Trophoblast cell (in vitro differentiated cells and primary cell): ENCODE measurements at places on chromosomes 3 and 15.

- peak; percentile 99 for DNase-seq
Observed at GRCh38 chr3:184249412-184250166, at the start of gene EEF1AKMT4. Gene EEF1AKMT4, plus strand, starts transcription at chr3:184249672. Its CDS starts 23 bp downstream, at chr3:184249695.

DNA sequence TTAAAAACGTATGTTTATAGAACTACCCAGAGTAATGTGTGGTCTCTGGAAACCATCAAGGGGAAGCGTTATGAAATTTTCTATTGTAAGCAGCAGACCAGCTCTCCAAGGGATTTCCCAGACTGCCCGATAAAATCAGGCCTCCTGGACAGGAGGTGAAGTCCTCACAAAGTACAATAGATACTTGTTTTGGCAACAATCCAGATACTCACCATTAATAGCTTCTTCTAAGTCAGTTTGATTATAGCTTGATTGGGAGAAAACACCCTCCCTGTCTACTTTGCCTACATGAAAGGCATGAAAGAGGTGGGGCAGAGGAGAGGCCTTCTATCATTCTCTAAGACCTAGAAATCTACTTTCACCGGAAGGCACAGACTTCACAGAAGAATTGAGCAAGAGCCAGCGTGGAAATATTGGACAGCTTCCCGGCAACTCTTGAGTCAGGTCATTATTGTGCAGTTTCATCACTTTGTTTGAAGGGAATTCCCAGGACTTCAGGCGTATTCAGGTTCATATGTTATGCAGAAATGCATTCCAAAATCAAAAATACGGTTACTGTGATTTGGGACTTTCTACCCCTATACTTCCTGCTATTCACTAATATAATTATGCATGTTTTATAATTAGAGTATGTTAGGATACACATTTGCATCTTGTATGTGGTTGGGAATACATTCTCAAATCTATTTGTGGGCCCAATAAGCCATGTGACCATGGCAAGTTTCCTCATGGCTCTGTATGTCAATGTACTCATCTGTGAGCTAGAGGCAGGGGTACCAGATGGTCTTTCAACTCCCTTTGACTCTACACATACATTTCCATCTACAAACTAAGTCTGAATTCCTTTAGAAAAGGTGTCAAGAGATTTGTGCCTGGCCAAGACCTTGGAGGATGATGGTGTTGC lies 103.5 kb downstream of the CD47 start:
- DNase-seq, result peak; percentile 99

- DNase-seq, result no peak
Observed at GRCh38 chr3:70011582-70011981, 12.0 kb downstream of the SAMMSON start.

DNA sequence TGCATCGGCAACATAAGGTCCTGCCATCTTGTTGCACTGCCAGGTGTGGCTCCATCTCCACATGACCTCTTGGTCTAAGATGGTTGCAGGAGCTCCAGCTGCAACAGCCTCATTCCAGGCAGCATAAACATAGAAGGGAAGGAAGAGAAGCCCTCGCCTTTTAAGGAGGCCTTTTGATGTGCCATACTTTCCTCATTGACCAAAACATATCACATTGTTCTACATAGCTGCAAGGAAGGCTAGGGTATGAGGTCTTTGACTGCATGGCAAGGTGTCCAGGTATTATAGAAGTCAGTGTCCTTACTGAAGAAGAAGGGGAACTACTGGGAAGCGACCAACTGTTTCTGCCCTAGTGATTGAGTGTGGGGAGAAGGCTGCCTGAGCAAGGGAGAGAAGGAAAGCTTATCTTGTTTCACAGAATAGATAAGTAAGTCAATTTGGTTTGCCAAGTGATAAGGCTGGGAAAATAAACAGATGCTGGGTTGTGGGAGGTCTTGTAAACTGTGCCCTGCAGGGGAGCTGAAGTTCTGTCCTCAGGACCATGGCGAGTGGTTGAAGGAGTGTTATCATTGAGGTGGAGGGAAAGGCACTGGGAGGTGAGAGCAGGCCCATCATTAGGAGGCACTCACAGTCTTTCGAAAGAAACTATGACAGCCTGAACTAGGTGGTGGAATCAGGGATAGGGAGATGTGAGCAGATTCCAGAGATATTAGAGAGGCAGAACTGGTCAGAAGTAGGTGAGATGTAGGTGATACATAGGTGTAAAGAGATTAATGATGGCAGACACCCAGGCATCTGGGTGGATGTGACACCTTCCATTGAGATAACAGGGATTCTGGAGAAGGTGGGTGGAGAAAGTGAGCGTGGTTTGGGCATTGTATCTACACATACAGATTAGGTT lies 93.8 kb upstream of the IGF1R start:
- no peak for DNase-seq

- peak; percentile 25 for DNase-seq
Observed at GRCh38 chr3:57805266-57805665, 49.2 kb downstream of the SLMAP start.

DNA sequence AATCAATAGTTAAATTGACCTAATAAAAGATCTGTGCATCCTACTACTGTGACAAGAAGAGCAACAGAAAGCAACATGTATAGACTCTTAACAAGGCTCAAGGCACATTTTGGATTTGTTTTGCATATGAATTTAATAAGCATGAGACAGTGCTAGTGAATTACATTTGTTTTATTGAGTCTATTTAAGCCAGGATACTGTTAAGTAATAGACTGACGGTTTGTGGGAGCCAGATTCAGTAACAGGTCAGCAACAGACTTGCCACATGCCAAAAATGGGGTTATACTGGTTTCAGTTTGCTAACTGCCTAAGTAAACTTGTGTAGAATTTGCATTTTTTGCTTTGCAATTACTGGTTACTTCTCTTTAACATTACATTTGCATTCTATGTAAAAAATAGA lies 54.0 kb downstream of the MBNL1 start:
- DNase-seq, result no peak

DNA sequence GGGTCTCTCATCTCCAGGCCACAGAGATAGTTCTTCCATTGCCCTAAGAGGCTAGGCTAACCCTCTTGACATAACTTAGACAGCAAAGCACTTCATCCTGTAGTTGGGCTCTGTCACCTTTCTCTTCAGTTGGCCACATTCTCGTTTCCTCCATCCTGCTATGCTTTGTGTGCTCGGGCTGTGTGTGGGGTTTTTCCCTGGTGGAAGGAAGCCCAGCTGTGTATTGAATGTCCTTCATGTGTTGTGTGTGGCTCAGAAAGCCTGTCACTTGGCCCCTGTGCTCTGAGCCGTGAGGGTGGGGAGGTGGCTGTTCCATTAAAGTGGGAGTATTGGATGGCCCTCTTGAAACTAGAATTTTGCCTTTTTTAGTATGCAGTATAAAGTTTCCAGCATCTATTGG lies 8.8 kb upstream of the EXOG start:
- DNase-seq, result no peak

- no peak for DNase-seq
Observed at GRCh38 chr3:112339134-112339533, 6.2 kb downstream of the CD200 start.

DNA sequence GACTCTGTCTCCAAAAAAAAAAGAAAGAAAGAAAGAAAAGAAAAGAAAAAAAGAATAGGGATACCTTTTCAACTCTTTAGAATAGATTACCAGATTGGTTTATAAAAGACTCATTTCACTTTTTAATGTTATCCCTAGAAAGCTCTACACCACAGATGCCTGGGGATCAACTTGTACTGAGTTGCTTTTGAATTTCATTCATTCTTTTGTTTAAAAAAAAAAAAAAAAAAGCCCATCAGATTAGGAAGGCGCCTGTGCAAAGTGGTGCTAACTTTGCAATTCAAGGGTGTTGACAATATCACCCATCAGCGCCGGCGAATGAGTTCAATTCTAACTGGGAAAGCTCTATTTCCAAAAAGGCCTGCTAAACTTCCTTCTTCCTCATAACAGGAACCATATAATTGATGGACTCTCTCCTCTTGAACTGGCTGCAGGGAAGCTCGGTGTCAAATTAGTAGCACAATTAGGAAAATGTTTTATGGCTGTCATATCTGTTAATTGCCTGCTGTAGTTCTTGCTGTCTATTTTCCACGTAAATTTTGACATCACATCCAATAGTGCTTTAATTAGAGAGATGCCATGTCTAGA lies 48.8 kb downstream of the CDCP1 start:
- no peak for DNase-seq

DNA sequence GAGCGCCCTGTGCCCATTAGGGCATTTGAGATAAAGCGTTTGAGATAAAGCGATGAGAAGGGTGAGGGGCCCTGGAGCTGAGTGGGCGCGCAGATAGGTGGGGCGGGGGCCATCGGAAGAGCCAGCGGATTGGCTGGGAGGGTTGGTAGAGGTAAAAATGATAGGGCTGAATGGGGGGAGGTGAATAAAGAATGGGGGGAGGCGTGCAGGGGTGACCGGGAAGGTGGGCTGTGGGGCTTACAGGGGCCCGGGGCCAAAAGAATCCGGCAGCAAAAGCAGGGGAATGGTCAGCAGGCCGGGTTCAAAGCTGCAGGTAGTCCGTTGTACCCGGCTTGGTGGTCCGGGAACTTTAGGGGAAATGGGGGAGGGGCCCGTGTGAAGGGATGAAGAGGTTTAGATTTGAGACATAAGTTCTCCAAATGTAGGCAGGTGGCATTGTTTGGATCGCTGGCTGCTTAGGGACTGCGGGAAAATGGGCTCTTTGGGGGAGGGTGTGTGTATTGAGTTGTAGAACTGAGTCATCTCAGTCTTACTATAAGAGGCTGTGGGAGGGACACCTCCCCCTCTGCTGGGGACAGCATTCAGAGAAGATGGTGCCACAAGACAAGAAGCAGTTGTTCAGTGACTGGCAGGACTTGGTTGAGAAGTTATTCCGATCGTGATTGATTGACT lies 610 bp downstream of the ARID3B start:
- peak; percentile 80 for DNase-seq

DNA sequence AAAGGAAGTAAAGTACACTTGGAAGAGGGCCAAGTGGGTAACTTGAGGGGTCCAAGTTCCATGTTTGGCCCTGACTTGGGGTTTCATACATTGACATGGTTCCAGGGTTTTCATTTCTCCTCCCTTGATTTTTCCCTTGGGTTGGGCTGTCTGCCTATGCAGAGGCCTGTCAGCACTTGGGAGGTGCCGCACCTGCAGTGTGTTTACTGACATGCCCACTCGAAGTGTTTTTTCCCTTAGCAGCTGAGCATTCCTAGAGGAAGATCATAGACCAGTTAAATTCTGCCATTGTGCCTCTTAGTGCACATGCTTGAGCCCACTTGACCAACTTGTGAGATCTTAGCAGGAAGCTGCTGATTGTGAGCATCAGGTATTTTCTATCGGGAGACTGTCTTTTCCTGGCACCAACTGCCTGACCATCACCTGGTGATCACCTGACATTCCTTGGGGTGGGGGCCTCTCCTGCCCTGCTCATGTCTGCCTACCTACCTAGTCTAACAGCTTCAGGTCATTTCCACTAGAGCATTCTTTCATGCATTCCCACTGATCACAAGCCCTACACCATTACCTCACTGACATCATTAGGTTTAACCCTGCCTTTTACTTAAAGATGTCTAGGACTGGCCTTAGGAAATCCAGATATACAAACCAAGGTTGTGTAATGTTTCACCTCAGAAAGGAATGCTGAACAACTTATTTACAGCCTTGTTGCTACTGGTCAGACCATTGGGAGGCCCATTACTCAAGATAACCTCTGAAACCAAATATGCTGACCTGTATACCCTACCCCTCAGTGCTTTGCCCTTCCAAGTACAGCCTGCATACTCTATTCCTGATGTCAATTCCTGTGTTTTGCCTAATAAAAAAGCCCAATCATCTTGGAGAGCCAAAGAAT lies 68.3 kb downstream of the CD47 start:
- peak; percentile 78 for DNase-seq

GRCh38 chr3:83524901-83525300 lies 1433.9 kb upstream of the CADM2 start:
- DNase-seq, result no peak

DNA sequence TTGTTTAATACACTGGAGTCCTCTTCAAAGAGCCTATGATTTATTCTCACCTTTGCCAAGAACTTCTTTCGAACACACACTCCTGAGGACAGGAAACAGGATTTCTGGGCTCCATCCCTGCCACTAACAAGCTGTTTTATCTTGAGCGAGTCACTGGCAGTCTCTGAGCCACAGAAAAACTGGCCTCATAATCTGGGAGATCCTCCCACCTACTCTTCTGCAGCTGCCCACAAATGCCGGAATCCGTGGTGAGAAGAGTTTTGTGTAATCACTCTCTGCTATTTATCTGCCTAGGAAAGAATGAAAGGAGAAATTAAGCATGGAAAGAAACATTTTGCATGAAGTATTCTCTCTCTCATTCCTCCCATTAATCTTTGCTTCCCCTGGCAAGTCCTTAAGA lies 172.0 kb upstream of the TRIM42 start:
- DNase-seq, result no peak

DNA sequence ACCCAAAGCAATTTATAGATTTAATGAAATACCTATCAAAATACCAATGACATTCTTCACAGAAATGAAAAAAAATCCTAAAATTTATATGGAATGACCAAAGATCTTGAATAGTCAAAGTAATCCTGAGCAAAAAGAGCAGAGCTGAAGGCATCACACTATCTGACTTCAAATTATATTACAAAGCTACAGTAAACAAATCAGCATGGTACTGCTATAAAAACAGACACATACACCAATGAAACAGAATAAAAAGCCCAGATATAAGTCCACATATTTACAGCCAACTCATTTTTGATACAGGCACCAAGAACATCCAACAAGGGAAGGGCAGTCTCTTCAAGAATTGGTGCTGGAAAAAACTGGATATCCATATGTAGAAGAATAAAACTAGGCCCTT lies 54.9 kb upstream of the TMEM158 start:
- no peak for DNase-seq

- DNase-seq, result peak; percentile 44
Observed at GRCh38 chr3:61425356-61425755, 136.0 kb upstream of the PTPRG start.

- no peak for DNase-seq
Observed at GRCh38 chr3:105938101-105938500, 69.3 kb upstream of the CBLB start.

DNA sequence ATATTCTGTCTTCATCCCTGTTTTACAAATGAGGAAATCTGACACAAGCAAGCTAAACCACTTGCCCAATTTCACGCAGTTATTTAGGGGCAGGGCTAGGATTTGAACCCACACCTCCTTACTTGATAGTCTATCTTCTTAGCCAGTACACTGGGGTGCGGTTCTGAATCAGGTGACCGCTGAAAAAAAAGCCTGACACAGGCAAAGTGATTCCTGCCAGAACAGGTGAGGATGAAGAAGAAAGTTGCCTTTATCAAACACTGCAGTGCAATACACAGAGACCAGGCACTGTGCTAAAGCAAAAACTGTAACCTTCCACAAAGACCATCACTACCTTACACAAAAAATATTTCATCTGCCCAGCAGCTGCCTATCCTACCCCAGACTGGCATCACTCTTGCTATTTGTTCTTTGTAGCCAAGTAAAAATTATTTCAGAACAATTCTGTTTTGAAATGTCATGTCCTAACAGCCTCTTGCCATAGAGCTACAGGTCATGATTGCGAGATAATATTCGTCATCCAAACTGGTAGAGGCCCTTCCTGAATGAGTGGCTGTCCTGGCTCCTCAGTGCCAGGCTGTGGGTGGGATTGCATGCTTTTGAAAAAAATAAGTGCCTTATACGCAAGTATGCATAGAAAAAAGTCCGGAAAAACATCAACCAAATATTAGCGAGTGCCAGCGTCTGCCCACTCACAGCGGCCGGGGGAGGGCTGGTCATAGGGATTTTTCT lies 142.3 kb upstream of the TPM1 start:
- peak; percentile 72 for DNase-seq
